Activated CD4-positive, alpha-beta T cell treated with anti-CD3 and anti-CD28 coated beads for 4 hours (primary cell): ENCODE measurements at places on chromosomes 2 and 18.

DNA sequence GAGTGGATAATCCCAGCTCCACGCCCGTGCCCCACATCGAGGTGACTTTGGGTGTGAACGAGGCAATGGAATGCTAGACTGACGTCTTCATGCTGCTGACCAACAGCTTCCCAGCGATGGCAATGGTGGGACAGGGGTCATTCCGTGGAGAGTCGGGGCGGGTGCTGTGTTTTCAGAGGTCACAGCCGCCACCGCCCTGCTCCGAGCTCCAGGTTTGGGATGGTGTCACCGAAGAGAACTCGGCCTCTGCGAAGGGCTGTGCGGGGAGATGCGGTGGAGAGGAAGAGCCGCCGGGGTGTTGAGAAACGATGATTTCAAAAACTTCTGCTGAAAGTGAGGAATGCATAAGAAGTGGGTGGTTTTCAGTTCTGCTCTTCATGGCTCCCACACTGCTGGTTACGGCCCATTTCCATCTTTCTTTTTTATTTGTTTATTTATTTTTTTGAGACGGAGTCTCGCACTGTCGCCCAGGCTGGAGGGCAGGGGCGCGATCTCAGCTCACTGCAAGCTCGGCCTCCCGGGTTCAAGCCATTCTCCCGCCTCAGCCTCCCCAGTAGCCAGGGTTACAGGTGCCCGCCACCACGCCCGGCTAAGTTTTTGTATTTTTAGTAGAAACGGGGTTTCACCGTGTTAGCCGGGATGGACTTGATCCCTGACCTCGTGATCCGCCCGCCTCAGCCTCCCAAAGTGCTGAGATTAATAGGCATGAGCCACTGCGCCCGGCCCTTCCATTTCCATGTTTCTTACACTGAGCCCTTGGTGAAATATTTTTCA is 142.6 kb downstream of the RTP5 start:
- no peak for DNase-seq

DNA sequence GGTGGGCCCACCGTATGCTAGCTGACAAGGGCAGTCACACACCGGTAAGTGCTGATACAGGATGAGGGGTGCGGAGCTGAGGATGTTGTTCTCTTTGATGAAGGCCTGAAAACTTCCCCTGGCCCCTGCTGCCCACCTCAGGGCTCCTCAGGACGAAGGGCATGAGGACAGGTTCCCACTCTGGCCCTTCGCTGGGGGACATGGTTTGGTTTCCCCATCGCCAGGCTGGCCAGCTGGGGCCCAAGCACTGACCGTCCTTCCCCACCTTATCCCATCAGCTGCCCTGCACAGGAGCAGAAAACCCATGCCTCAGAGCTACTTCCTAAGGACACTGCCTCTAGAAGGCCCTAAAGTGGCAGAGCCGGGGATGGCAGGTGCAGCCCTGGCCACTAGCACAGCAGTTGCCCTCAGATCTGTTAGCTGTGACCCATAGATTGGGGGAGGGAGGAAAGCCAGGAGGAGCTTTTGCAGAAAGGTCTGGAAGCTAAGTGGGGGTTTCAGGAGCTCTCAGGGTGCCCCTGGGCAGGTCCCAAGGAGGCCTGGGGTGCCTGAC is 66.5 kb downstream of the TFCP2L1 start:
- DNase-seq = no peak

GRCh38 chr18:36728345-36728744 is 100.5 kb downstream of the TPGS2 start:
- no peak for DNase-seq

DNA sequence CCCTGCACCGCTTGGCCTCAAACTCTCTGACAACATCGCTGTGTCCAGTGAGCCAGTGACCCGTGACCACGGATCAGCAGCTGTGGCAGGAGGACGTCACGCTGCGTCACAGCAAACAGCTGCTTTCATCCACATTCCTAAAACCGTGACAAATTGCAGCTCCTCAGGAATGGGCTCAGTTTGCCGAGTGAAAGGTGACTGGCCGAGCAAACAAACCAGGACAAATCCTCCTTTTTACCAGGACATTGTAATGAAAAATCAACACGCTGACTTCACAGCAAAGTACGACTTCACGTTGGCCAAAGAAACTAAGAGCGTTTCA is 57.6 kb downstream of the PXDN start:
- DNase-seq = no peak

DNA sequence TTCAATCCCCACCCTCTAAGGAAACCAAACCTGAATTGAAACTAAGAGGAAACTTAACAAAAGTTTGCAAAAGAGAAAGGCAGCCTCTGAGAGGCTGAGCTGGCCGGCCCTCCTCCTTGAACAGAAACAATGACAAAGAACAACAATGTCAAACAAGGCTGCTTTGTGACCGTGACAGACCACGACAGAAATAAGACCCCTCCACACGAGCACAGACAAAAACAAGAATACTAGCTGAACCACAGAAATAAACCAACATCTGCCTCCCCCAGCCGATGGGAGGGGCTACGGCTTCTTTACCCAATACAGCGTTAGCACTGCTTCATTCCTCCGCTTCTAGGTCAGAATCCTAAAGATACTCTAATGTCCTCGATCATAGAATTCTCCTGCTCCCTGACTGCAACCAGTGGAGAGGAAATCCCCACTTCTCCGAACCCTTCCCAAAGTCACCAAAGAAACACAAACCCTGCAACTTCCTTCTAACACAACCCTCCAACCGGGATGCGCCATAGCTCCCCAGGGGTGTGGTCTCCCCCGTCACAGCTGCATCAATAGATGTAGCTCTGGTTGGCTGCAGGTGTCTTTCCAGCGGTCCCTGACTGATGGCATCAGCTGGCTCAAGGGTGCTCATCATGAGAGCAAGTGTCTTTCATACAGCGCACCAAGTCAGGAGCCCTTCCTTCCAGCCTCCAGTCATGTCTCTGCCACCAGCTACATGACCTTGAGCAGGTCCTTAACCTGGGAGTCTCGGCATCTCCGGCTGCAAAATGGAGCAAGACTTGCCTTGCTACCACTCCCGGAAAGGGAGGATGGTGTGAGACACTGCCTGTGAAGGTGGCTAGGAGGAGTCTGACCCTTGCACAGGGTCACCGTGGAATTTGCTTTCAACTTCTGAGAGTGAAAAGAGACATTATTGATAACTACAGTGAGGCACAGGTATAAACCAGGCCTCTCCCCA is 198.6 kb downstream of the HAUS1 start:
- no peak for DNase-seq

DNA sequence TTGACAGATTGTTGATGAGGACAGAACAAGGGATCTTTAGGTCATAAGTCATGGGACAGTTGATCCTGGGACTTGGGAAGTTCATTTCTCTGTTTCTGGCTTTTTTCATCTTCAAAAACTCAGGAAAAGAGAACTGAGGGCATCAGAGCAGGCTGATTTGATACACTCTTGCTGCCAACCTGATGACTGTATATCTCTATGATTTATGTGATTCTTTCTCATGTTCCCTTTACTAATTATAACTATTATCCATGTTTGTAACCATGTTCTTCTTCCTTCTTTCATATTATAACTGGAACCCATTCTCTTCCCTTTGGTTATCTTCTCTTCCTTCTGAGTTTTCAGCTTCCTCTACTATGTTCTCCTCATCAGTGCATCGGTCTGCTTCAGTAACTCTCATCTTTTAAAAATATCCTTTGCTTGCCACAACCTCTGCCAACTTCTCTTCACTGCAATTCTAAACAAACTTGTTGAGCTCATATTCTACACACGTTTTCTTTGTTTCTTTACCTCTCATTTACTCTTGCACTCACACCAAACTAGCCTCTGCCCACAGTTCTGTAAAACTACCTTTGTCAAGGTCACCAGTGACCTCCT is 13.5 kb downstream of the RASGRP3 start:
- no peak for DNase-seq

- DNase-seq = no peak
These were observed 1.6 kb downstream of the TMEM177 start for GRCh38 chr2:119680457-119681202.

- no peak for DNase-seq
These were observed 86.1 kb upstream of the BZW1 start for GRCh38 chr2:200725596-200725995.

DNA sequence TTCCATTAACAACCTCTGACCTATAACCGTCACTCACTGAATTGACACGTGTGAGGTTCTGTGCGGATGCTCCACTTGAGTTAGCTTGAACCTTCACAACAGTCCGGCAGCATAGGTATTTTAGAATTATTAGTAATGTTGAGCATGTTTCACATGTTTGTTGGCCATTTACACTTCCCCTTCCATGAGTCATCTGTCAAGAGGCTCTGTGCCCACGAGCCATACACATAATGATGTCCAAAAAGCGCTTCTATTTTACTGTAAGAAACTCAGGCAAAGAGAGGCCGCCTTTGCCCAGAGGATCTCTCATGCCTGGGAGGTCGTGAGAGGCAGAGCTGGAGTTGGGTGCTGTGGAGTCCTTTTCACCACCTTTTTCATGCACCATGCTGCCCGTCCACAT is 28.9 kb upstream of the TMEM214 start:
- no peak for DNase-seq

- peak; percentile 52 for DNase-seq
These were observed 213.6 kb downstream of the TNS1 start for GRCh38 chr2:217789003-217789735.

- DNase-seq = no peak
These were observed 11.3 kb downstream of the HDLBP start for GRCh38 chr2:241304039-241304670.

GRCh38 chr2:220503431-220503830 is 876.0 kb downstream of the SLC4A3 start:
- DNase-seq = no peak

DNA sequence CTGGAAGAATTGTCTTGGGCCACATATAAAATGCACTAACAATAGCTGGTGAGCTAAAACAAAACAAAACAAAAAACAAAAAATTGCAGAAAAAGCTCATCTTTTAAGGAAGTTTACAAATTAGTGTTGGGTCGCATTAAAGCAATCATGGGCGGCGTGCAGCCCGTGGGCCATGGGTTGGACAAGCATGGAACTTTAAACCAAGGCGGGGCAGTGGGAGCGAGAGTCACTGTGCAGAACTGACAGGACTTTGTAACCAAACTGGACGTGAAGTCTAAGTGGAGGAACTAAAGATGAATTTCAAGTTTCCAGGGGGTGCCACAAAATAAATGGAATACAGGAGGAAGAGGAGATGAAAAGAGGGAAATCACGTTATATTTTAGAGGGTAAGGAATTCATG is 80.7 kb downstream of the PSMG2 start:
- DNase-seq = no peak

- no peak for DNase-seq
These were observed 100.7 kb upstream of the SMAD7 start for GRCh38 chr18:49051311-49051967.

DNA sequence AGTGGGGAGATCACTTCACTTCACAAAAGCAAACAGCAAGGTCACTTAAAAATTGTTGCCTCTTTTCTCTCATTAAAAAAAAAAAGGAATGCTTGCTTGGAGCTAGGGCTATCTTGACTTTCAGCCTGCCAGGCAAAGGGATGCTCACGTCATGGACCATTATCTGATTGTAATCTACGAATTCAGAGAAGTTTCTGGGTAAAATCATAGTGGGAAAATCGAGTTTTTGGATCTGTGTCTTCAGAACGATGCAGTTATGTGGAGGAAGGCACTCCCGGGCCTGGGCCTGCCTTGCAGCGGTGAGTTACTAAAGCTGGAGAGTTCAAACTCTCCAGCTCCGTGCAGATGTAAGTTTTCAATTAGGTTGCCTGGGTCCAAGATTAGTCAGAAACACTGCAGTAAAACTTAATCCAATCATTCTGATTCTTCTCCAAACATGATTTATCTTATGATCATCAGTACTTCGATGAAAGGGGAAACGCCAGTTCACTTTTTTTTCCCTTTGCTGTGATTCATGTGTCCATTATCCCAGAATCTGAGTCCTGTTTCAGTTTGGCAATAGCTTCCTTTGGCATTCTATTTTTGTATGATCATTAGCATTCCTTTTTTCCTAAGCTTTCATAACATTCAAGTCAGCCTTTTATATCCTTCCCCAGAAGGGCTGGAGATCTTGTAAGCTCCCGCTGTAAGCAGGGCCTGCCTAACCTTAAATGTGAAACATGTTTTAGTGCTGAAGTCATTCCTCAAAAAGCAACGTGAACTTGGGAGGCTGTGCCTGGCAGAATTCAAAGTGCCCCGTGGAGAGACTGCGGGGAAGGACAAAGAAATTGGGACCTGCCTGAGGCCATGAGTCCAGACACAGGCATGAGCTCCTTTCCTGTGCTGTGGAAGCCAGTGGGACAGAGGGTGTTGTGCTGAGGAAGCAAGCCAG is 119.3 kb upstream of the TWIST2 start:
- DNase-seq = no peak
